ENCODE measurements at places on chromosomes 4 and X.
A peak's percentile ranks its signal among the peaks of the same experiment; 100 is the strongest.

GRCh38 chr4:91734682-91735081, 569.1 kb upstream of the GRID2 start:
- no peaks in the 10 kb centered on the region for H3K4me1 ChIP-seq
- no peaks in the 10 kb centered on the region for H3K27me3 ChIP-seq
- no peak overlapping the region for H3K4me3 ChIP-seq
- DNase-seq = no peak
- no peaks in the 10 kb centered on the region for H3K36me3 ChIP-seq

GRCh38 chr4:8438743-8439142, 1.8 kb downstream of the ACOX3 start:
- peak overlapping the region; percentile 86 for H3K4me3 ChIP-seq
- peaks cover 80% of the 10 kb centered on the region for H3K4me1 ChIP-seq
- H3K27ac ChIP-seq = peak overlapping the region; percentile 97
- peaks cover 8% of the 10 kb centered on the region for H3K36me3 ChIP-seq
- no peaks in the 10 kb centered on the region for H3K27me3 ChIP-seq

DNA sequence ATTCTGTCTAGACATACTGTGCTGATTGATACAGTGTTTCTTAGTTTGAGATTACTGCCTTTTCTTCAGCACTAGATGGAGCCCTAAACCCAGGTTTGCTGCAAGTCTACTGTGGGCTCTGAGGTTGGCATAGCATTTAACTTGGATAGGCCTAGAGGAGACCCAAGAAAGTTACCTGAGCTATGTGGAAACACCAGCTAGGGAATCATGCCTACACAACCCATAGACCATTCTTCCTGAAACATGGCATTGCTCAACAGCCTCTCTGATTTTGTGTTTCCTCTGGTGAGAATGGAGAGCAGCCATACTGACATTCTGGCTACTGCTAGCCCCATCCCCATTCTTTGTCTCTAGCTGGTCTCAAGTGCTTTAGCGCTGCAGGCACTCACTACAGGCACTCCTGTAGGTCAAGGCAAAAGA, 287.7 kb upstream of the PCDH18 start:
- peak; percentile 0 for DNase-seq
- no peak overlapping the region for H3K4me3 ChIP-seq
- H3K4me1 ChIP-seq = no peaks in the 10 kb centered on the region
- H3K27ac ChIP-seq = no peak overlapping the region

- no peak for DNase-seq
- H3K27ac ChIP-seq = no peak overlapping the region
- H3K36me3 ChIP-seq = no peaks in the 10 kb centered on the region
- no peak overlapping the region for H3K4me3 ChIP-seq
- peaks cover 52% of the 10 kb centered on the region for H3K4me1 ChIP-seq
Measured at GRCh38 chr4:146245246-146245645, 30.9 kb downstream of the REELD1 start.

DNA sequence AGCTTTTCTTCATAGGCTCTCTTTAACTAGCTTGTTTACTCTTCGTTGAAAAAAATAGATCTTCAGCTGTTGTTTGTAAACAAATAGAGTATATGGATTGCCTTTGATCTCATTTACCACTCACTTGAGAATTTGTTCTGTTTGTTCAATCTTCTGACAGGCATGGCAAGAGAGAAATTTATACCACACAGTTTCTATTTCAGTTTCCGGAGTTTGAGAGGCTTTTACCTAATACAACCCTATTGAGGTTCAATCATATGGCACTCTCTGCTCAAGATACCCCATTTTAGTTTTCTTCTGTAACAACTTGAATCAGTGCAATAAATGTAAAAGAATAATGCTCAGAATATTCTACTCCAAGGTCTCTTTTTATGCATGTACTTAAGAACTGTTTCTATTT, 148.0 kb downstream of the EMCN start:
- no peak overlapping the region for H3K27ac ChIP-seq
- no peaks in the 10 kb centered on the region for H3K27me3 ChIP-seq
- H3K4me1 ChIP-seq = no peaks in the 10 kb centered on the region

DNA sequence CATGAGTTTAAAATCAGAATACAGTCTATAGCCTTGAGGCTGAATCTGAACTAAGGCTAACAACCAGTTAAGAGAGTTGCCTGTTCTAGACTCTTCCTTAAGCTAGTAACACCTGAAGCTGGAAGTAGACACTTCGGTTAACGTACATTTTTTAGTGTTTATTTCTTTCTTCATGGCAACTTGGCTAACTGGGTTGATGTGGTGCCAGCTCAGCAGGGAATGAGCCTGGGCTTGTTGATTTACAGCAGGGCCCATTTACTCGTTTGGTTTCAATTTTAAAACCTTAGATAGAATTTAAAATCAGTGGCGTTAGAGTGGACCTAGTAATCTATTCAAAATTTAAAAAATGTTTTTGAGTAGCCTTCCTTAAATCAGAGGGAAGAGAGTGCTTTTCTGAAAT, 137.6 kb upstream of the ESX1 start:
- no peaks in the 10 kb centered on the region for H3K4me1 ChIP-seq
- H3K27ac ChIP-seq = no peak overlapping the region
- peaks cover 14% of the 10 kb centered on the region for H3K27me3 ChIP-seq
- no peak overlapping the region for H3K4me3 ChIP-seq
- DNase-seq = no peak
- no peaks in the 10 kb centered on the region for H3K36me3 ChIP-seq

- no peak overlapping the region for H3K27ac ChIP-seq
- H3K36me3 ChIP-seq = no peaks in the 10 kb centered on the region
- H3K4me1 ChIP-seq = no peaks in the 10 kb centered on the region
- no peak overlapping the region for H3K4me3 ChIP-seq
- no peaks in the 10 kb centered on the region for H3K27me3 ChIP-seq
- DNase-seq = no peak
Measured at GRCh38 chrX:18406531-18407266, 18.7 kb upstream of the CDKL5 start.

GRCh38 chr4:107219681-107220080, 183.6 kb upstream of the DKK2 start:
- H3K4me3 ChIP-seq = no peak overlapping the region
- H3K27me3 ChIP-seq = no peaks in the 10 kb centered on the region
- DNase-seq = no peak
- H3K4me1 ChIP-seq = no peaks in the 10 kb centered on the region
- no peak overlapping the region for H3K27ac ChIP-seq
- H3K36me3 ChIP-seq = no peaks in the 10 kb centered on the region

GRCh38 chr4:166414431-166414830, 541.4 kb downstream of the TLL1 start:
- no peak for DNase-seq
- no peak overlapping the region for H3K27ac ChIP-seq
- H3K27me3 ChIP-seq = no peaks in the 10 kb centered on the region
- no peaks in the 10 kb centered on the region for H3K4me1 ChIP-seq
- H3K4me3 ChIP-seq = no peak overlapping the region
- no peaks in the 10 kb centered on the region for H3K36me3 ChIP-seq

- no peak for DNase-seq
- H3K4me1 ChIP-seq = no peaks in the 10 kb centered on the region
- no peak overlapping the region for H3K4me3 ChIP-seq
- H3K27ac ChIP-seq = no peak overlapping the region
- H3K27me3 ChIP-seq = no peaks in the 10 kb centered on the region
- no peaks in the 10 kb centered on the region for H3K36me3 ChIP-seq
Measured at GRCh38 chrX:17922303-17922702, 61.2 kb upstream of the RAI2 start.

- H3K36me3 ChIP-seq = no peaks in the 10 kb centered on the region
- no peak for DNase-seq
- no peak overlapping the region for H3K4me3 ChIP-seq
- peaks cover 29% of the 10 kb centered on the region for H3K27me3 ChIP-seq
- no peaks in the 10 kb centered on the region for H3K4me1 ChIP-seq
Measured at GRCh38 chr4:129359461-129359860, 263.5 kb downstream of the C4orf33 start.

DNA sequence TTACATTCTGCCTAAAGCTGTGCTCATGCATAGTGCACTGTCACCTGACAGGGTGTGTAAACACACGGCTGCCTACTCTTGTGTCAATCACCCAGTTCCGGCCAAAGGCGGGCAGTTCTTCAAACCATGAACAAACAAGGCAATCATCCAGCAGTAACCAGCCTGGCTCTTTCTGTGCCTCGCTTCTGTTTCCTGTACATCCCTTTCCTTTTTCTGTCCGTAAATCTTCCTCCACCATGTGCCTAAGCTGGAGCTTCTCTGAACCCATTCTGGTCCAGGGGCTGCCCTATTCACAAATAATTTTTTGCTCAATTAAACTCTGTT, 60.8 kb upstream of the CBR4 start:
- no peaks in the 10 kb centered on the region for H3K36me3 ChIP-seq
- no peaks in the 10 kb centered on the region for H3K4me1 ChIP-seq
- H3K4me3 ChIP-seq = no peak overlapping the region
- H3K27ac ChIP-seq = no peak overlapping the region
- DNase-seq = no peak

GRCh38 chr4:82694046-82694445, 104.5 kb downstream of the SCD5 start:
- no peak overlapping the region for H3K4me3 ChIP-seq
- no peak overlapping the region for H3K27ac ChIP-seq
- DNase-seq = no peak
- H3K4me1 ChIP-seq = no peaks in the 10 kb centered on the region
- no peaks in the 10 kb centered on the region for H3K36me3 ChIP-seq

DNA sequence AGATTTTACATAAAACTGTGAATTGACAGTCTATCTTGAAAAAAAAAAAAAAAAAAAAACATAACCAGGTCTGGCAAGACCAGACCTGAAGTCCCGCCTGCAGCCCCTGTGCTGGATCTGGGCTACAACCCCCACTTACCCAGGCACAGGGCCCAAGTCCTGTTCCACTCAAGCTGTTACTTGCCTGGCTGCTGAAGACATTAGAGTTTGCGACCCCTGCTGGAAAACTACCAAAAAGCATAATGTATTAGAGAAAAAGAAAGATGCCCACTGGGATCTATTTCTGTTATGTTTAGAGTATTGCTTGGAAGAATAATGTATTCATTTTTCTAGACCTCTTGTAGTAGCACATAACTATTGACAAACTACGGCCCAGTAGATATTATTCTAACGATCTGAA, 4.7 kb downstream of the HS3ST1 start:
- peaks cover 21% of the 10 kb centered on the region for H3K27me3 ChIP-seq
- H3K4me3 ChIP-seq = no peak overlapping the region
- H3K27ac ChIP-seq = no peak overlapping the region
- H3K4me1 ChIP-seq = peaks cover 12% of the 10 kb centered on the region
- H3K36me3 ChIP-seq = no peaks in the 10 kb centered on the region

DNA sequence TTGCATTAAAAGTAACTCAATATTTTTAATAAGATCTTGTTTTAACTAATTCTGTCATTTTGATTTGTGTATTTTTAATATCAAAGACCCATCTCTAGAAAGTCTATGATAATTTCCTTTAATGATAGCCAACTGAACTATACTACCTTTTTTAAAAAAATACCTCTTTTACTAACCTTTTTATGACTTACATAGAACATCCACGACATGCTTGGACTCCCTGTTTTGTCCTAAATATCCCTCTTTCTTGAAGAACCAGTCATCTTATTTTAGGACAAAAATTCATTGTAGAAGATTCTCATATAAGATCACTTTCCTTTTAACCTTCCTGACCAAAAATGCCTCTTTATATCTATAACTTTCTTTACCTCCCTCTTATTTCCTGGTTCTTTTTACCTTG, 76.8 kb upstream of the GC start:
- DNase-seq = no peak
- peaks cover 3% of the 10 kb centered on the region for H3K27me3 ChIP-seq
- H3K27ac ChIP-seq = no peak overlapping the region
- no peaks in the 10 kb centered on the region for H3K4me1 ChIP-seq
- no peaks in the 10 kb centered on the region for H3K36me3 ChIP-seq

DNA sequence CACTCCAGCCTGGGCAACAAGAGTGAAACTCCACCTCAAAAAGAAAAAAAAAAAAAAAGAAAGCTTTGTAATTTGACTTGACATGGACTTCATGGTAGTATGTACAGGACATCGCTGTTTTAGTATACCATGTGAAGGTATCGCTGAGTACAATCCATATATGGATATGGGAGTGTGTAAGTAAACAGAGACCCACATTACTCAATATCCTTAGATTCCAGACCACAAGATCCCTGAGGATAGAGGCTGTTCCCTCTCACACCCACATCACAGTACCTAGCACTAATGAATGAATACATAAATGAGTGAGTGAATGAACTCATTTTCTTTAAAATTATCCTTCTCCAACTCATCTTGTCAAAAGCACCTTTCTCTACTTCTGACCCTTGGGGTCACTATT, 8.4 kb upstream of the RPS3A start:
- H3K36me3 ChIP-seq = peaks cover 3% of the 10 kb centered on the region
- H3K4me1 ChIP-seq = peaks cover 16% of the 10 kb centered on the region
- no peak overlapping the region for H3K27ac ChIP-seq

- no peaks in the 10 kb centered on the region for H3K4me1 ChIP-seq
- no peaks in the 10 kb centered on the region for H3K27me3 ChIP-seq
- DNase-seq = no peak
- no peak overlapping the region for H3K4me3 ChIP-seq
Measured at GRCh38 chr4:139575072-139575471, 19.1 kb upstream of the SETD7 start.

- DNase-seq = no peak
- H3K36me3 ChIP-seq = no peaks in the 10 kb centered on the region
- H3K4me3 ChIP-seq = no peak overlapping the region
- H3K27ac ChIP-seq = no peak overlapping the region
Measured at GRCh38 chrX:37817579-37817978, 29.8 kb downstream of the DYNLT3 start.
